ENCODE measurements at places on chromosomes 7 and 10.

- H3K27ac ChIP-seq: no peak overlapping the region
- H3K4me1 ChIP-seq: no peaks in the 10 kb centered on the region
- H3K27me3 ChIP-seq: no peaks in the 10 kb centered on the region
- H3K36me3 ChIP-seq: no peaks in the 10 kb centered on the region
Measured at GRCh38 chr10:33573606-33574005, 239.1 kb upstream of the NRP1 start.

GRCh38 chr7:27235387-27236311 lies 7.0 kb upstream of the EVX1 start:
- H3K27me3 ChIP-seq: peaks cover 13% of the 10 kb centered on the region
- H3K36me3 ChIP-seq: no peaks in the 10 kb centered on the region
- peak overlapping the region; percentile 40 for H3K4me3 ChIP-seq
- DNase-seq: no peak

DNA sequence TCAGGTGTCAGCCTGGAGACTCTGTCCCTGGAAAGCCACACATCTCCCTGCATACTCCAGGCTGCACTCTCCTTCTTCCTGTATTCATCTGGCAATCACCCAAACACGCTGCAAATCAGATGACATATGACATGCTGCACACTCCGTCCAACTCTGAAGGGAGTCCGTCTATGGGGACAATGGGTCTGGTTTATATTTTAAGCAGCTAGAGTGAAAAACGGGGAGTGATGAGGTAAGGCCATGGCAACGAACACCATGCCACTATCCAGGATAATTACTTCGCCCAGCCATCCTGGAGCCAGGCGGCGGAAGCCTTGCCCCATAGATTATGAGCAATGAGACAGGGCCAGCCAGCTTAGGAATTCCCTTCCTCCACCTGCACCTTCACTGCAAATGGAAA lies 140.1 kb downstream of the PLXNA4 start:
- H3K27ac ChIP-seq: no peak overlapping the region
- no peaks in the 10 kb centered on the region for H3K27me3 ChIP-seq
- H3K36me3 ChIP-seq: no peaks in the 10 kb centered on the region
- peak; percentile 69 for DNase-seq

DNA sequence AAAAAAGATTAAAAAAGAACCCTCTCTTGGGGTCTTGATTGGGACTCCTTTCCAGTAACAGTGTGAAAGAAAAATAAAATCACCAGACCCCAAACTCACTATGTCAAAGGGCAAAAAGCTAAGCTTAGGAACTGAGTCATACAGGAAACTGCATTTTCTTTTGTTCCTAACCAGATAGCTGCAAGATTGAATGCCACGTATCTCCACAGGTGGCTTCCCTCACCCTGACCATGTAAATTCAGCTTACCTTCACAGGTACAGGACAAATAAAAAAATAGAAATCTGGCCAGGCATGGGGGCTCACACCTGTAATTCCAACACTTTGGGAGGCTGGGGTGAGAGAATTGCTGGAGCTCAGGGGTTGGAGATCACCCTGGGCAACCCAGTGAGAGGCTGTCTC lies 32.5 kb upstream of the EIF4H start:
- H3K27me3 ChIP-seq: no peaks in the 10 kb centered on the region
- no peak for DNase-seq
- H3K27ac ChIP-seq: no peak overlapping the region
- H3K36me3 ChIP-seq: no peaks in the 10 kb centered on the region
- H3K4me1 ChIP-seq: no peaks in the 10 kb centered on the region

DNA sequence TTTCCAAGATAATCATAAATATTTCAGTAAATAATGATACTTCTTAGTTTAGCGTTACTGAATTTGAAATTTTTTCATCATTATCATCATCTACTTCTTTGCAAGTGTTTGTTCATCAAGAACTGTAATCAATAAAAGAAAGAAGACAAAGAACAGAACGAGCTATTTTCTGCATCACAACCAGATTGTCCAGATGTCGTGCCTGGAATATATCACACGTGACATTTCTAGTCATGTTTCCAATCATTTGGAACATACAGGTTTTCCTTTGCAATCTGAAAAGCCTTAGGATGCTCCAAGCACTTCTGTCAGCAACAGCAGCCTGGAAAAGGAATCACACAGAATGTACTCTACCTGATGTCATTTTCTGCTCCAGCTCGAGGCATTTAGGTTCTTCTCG lies 107.4 kb downstream of the FAM107B start:
- no peak for DNase-seq
- H3K4me3 ChIP-seq: no peak overlapping the region
- no peaks in the 10 kb centered on the region for H3K4me1 ChIP-seq
